Fibroblast of skin of abdomen (primary cell): ENCODE measurements at places on chromosomes 3 and 15.
A peak's percentile ranks its signal among the peaks of the same experiment; 100 is the strongest.

GRCh38 chr3:190585805-190586630 lies 72.1 kb downstream of the IL1RAP start:
- DNase-seq: peak; percentile 84

DNA sequence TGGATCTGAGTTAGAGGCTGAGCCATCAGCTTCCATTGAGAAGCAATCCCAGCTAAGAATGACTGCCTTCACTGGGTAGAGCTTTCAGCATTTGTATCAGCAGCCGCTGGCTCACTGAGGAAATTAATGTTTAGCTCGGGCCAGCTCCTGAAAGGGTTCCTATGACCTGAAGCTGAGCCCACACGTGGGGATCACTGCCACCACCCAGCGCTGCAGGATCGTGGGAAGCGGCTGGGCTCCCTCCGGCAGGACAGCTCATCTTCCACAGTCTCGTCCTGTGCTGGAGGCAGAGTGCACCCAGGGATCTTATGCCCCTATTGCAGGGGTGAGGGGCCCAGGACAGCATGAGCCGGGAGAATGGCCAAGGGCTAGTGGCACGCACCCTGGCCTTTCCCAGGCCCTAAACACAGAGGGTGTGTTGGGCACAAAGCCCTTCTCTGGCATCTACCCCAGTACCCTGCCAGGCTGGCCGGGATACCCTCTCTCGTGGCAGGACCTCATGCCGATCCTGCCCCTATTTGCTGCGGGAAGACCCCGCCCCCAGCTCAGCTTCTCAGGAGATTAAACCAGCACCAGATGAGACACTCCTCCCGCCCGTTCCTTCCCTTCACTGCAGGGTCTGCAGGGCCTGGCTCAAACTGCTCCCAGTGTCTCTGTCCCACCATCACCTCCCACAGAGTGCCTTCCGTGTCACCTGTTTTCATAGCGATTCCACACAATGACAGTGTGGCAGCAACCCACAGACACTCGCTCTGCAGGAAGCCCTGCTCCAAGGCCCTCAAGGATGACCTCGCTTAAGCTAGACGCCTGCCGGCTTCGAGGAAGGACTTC lies 28.5 kb downstream of the KLHL25 start:
- DNase-seq: no peak

DNA sequence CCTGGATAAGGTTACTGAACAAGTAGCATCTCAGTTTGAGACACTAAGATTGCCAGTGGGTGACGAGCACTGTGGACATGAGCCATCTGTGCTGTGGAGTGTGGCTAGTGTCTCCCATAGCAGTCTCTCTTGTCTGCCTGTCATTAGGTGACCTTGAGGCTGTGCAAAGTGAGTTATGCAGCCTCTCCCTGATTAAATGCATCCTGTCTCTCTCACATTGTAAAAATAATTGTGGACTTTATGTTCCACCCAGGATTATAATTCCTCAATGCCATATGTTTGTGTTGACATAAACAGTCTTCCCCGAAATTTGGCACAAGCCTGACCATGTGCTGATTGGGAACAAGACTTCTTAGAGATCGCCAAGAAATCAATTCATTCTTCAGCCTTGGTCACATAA lies 168.9 kb downstream of the MYRIP start:
- DNase-seq: no peak

DNA sequence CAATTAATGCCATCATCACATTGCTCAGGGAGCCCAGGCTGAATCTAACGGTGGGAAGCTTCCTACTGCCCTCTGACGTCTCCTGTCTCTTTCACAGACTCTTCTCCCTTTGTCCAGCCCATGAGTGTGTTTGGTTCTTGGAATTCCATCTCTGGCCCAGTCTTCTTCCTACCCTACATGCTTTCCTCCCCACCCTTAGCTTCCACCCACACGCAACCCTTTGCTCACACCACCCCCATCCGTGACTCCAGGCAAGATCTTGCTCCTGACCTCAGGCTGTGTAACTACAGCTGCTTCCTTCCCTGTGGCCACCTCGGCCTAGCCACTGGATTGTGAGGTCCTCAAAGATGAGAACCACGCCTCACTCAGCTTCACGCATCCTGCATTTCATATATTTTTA lies 72.3 kb upstream of the THBS1 start:
- no peak for DNase-seq

- DNase-seq: no peak
Measured at GRCh38 chr3:132418916-132419315, 1.6 kb downstream of the DNAJC13 start.

GRCh38 chr3:191331388-191331787 lies 1.1 kb upstream of the UTS2B start:
- DNase-seq: peak; percentile 42

DNA sequence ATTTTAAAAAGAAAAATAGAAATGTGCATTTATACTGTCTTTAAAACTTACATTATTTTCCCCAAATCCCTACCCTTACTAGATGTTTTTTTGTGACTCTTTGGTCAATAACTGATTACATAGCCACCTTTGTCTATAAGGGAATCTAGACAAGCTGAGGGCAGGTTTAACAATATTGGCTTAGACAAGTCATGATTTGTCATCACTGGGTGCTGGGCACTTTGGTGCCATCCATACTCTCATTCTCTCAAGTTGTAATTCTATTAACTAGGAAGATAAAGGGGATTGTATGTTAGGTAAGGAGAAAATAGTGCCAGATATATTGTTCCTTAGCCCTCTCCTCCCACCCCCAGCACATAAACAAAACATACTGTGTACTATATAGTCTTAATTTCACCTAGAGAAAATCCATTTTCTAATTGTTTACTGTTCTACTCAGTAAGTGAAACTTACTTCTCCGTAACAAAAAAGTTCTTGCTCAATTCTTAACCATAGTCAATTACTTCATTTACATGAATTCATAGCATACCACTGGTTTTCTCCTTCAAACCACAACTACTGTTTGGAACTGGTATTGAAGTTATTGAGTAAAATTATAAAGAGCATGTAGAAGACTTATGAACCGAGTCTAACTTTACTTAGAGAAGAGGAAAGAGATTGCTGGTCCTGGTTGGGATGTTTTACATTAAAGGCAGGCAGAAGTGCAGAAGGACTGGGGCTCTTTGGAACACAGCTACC lies 877.1 kb downstream of the PDCD6IP start:
- peak; percentile 56 for DNase-seq

GRCh38 chr3:20080956-20081554 lies 40.8 kb downstream of the KAT2B start:
- no peak for DNase-seq

GRCh38 chr3:29763115-29763514 lies 482.2 kb downstream of the RBMS3 start:
- DNase-seq: peak; percentile 23

- DNase-seq: peak; percentile 24
Measured at GRCh38 chr3:101066711-101067129, 73.5 kb upstream of the ABI3BP start.

GRCh38 chr3:168262887-168263286 lies 167.2 kb upstream of the GOLIM4 start:
- no peak for DNase-seq

GRCh38 chr3:134364061-134364935 lies 9.9 kb downstream of the AMOTL2 start:
- peak; percentile 99 for DNase-seq

DNA sequence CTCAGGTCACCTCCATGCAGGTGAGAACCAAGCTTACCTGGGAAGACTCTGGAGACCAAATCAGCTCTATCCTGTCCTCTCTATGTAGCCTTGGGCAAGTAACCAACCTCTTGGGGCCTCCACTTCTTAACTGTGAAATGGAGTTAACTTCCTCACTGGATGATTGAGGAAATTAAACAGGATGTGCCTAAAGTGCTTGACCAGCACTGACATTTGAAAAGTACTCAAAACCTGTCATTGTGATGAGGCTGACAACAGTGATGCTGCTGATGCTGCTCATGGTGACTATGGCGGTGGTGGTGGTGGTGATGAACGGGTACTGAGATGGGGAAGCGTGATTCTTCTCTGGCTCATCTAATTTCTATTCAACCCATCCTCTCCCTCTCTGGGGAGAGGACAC lies 22.3 kb downstream of the VIPR1 start:
- DNase-seq: no peak

GRCh38 chr15:77595231-77595630 lies 37.5 kb downstream of the LINGO1 start:
- DNase-seq: no peak
